NCI-H1048 (cell line): ENCODE measurements at places on chromosomes 12 and 14.

- no peak for DNase-seq
Observed at GRCh38 chr12:97223419-97223818, 239.2 kb upstream of the RMST start.

DNA sequence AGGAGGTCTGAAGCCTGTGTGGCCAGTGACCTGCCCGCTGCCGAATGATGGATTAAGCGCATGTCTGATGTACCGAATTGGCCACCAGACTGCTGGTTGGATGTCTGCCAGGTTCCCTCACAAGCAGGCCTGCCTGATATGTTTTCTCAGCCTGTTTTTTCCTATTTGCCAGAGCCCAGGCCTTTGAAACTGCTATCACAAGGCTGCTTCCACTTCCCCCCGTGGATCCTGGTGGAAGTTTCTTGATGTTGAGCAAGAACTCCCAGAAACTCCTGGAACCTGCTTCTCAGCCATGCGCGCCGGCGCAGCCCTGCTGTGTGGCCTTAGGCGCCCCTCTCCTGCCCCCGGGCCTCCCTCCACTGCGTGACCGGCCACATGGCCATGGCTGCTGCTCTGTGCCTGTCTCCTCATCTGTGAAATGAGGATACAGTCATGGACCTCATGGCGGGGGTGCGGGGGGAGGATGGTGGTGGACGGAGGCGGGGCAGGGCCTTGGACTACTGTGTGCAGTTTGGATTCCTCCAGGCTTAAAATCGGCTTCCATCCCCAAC is 56.6 kb downstream of the CALM1 start:
- no peak for DNase-seq

DNA sequence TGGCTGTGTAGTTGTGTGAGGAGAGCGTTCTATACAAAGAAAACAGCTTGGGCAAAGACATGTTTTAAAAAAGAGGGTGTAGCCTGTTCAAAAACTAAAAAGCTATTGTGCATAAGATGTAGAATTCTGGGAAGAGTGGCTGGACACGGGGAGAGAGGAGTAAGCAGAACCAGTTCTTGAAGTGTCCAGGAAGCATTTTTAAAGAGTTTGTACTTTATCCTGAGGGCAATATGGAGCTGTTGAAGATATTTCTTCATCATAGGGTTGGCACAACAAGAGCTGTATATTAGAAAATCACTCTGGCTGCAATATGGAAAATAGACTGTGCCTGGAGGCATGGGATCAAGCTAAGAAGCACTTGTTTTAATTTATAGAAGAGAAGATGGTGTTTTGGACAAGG is 458.9 kb upstream of the LMO3 start:
- no peak for DNase-seq

- DNase-seq: no peak
Observed at GRCh38 chr12:52739963-52740362, 36.6 kb upstream of the KRT77 start.

- DNase-seq: no peak
Observed at GRCh38 chr12:131425112-131426075, 285.5 kb upstream of the SFSWAP start.

DNA sequence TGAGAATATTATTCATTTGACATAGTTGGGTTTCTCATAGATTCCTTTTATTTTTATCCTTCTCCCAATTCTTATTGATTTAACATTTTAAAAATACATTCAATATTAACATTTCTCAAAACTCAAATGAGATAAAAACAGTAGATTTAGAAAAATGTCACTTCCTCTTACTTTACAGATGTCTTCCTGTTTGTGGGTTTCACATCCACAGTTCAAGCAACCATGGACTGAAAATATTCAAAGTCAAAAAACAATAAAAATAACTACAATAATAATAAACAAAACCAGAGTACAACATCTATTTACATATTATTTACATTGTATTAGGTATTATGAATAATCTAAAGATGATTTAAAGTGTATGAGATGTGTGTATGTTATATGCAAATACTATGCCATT is 111.3 kb upstream of the SLC16A7 start:
- DNase-seq: no peak

GRCh38 chr12:131379738-131380137 is 331.2 kb upstream of the SFSWAP start:
- no peak for DNase-seq

- no peak for DNase-seq
Observed at GRCh38 chr12:123453165-123453564, 4.8 kb upstream of the SNRNP35 start.

GRCh38 chr12:76560086-76560491 is 518 bp upstream of the OSBPL8 start:
- no peak for DNase-seq

DNA sequence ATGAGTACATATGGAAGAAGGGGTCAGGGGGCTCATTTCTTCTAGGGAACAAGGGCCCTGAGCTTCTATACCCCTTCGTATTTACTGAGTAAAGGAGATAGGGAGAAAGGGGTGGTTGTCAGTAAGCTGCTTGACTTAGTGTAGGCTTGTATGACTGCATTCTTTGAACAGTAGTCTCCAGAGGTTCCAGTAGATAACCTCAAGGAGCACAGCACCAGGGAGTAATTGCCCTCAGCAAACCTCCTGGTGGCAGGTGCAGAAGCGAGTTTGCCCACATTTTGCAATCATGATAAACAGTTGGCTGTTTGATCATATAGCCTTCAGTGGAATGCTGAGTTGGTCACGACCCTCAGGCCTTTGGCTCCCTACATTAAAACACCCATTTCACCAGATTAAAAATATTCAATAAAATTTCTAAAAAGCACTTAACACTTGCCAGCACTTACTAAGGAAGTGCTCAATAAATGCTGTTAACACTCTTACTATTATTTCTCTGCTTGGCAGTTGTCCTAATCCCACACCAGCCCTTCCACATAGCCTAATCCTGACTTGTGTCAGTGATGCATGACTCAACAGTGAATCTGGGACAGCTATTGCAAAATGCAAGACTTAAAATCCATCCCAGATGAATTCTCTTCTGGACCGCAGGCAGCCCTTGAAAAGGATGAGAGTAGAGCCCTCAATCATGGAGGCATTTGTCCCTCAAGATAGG is 3.7 kb upstream of the DHRS4L2 start:
- DNase-seq: no peak

GRCh38 chr12:101794574-101794973 is 36.2 kb downstream of the GNPTAB start:
- DNase-seq: no peak

- no peak for DNase-seq
Observed at GRCh38 chr12:53761306-53761705, 9.5 kb upstream of the CISTR start.
